Naive thymus-derived CD8-positive, alpha-beta T cell (primary cell): ENCODE measurements at places on chromosomes 1 and 21.
A peak's percentile ranks its signal among the peaks of the same experiment; 100 is the strongest.

- H3K27me3 ChIP-seq, result no peaks in the 10 kb centered on the region
- H3K27ac ChIP-seq, result no peak overlapping the region
- no peak overlapping the region for H3K4me3 ChIP-seq
- DNase-seq, result no peak
Observed at GRCh38 chr1:50920409-50920808, 39.7 kb downstream of the FAF1 start.

GRCh38 chr1:214002060-214002459 is 14.3 kb downstream of the PROX1 start:
- H3K27ac ChIP-seq, result no peak overlapping the region
- no peak for DNase-seq
- H3K4me3 ChIP-seq, result no peak overlapping the region

DNA sequence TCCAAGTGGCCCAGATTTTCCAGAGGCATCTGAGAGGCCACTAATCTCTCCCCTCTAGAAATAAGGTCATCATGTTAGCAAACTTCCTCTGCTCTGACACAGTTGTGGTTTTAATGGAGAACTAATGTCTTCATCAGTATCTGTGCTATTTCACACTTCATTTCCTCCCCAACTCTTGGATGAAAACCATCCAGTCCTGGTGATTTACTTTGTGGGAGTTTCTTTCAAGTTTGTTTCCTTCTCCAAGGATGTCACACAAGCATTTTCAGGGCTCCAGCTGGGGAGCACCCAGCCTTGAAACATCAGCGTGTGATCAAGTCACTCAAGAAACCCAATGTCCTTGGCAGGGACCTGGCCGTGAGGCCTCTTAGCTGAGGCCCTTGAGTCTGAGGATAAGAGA is 38.8 kb downstream of the TBX15 start:
- no peak for DNase-seq
- no peak overlapping the region for H3K4me3 ChIP-seq
- no peaks in the 10 kb centered on the region for H3K4me1 ChIP-seq
- no peak overlapping the region for H3K27ac ChIP-seq
- H3K36me3 ChIP-seq, result no peaks in the 10 kb centered on the region
- H3K27me3 ChIP-seq, result no peaks in the 10 kb centered on the region

DNA sequence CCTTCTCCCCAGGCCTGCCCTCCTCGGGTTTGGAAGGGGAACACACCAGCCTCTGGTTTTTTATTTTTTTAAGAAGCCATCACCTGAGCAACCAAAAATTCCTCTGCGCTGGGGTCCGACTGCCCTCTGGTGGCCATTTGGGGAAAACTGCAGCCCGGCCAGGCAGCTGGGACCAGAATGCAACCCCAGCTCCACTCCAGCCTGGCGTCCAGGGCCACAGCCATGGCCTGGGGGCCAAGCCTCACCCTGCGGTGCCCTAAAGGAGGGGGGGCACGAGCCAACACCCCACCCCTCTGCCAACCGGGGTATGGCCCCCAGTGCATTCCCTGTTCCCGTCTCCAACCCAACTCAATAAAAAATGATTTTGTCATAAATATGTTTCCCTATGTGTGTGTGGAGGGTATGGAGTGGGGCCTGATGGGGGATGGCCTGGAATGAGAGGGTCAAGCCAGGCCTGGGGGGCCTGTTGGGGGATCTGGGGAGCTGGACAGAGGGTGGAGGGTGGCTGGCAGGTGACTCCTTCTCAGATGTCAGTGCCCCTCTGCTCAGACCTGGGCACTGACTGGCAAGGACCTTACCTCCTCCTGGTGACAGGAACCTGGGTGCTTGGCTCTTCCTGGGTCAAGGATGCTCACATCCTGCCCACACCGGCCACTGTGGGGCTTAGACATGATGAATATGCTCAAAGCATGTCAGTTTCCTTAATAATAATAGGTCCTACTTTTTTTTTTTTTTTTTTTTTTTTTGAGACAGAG is 3.2 kb downstream of the GPR3 start:
- peaks cover 17% of the 10 kb centered on the region for H3K4me1 ChIP-seq
- H3K27ac ChIP-seq, result peak overlapping the region; percentile 66
- H3K4me3 ChIP-seq, result no peak overlapping the region
- DNase-seq, result peak; percentile 74
- no peaks in the 10 kb centered on the region for H3K36me3 ChIP-seq

GRCh38 chr1:111571987-111572386 is 47.6 kb upstream of the RAP1A start:
- H3K4me3 ChIP-seq, result no peak overlapping the region
- peaks cover 7% of the 10 kb centered on the region for H3K4me1 ChIP-seq
- no peak for DNase-seq
- H3K27me3 ChIP-seq, result no peaks in the 10 kb centered on the region
- H3K36me3 ChIP-seq, result no peaks in the 10 kb centered on the region
- no peak overlapping the region for H3K27ac ChIP-seq

DNA sequence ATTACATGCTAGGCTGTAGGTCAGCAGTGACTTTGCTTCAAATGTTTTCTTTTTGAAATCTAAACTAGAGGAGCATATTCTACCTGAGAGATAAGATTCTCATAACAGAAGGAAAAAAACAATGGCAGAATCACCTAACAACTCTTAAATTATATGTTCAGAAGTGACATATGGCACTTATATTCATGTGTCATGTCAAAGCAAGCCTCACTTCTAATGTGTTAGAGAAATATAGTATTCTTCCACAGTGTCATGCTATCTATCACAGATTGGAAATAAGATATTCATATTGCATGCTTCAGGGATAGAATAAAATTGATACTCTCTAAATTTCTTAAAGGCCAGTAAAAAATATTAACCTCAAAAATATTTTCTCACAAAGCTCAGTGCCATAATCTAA is 874.6 kb upstream of the PRMT6 start:
- no peaks in the 10 kb centered on the region for H3K4me1 ChIP-seq
- no peak overlapping the region for H3K27ac ChIP-seq
- H3K27me3 ChIP-seq, result no peaks in the 10 kb centered on the region
- H3K36me3 ChIP-seq, result no peaks in the 10 kb centered on the region
- H3K4me3 ChIP-seq, result no peak overlapping the region

DNA sequence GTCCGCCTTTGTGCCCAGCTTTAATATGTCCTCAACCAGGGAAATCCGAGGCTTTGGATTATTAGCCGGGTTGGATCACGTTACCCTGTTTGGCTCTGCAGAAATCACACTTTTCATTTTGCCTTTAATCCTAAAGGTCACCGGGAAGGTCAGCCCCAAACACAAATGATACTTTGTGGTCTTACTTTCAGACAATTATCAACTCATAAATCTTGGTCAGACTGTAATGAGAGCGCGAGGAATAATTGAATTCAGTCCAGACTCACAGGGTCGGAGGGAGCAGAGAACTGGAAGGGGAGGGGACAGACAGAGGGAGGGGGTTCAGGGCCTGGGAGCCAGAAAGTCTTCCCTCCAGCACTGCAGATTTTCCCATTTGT is 91.7 kb upstream of the NFIA start:
- H3K4me3 ChIP-seq, result no peak overlapping the region
- no peak overlapping the region for H3K27ac ChIP-seq
- H3K4me1 ChIP-seq, result no peaks in the 10 kb centered on the region

- H3K27ac ChIP-seq, result no peak overlapping the region
- H3K27me3 ChIP-seq, result peaks cover 54% of the 10 kb centered on the region
- DNase-seq, result peak; percentile 43
Observed at GRCh38 chr1:22420455-22421053, 31.1 kb upstream of the ZBTB40 start.

DNA sequence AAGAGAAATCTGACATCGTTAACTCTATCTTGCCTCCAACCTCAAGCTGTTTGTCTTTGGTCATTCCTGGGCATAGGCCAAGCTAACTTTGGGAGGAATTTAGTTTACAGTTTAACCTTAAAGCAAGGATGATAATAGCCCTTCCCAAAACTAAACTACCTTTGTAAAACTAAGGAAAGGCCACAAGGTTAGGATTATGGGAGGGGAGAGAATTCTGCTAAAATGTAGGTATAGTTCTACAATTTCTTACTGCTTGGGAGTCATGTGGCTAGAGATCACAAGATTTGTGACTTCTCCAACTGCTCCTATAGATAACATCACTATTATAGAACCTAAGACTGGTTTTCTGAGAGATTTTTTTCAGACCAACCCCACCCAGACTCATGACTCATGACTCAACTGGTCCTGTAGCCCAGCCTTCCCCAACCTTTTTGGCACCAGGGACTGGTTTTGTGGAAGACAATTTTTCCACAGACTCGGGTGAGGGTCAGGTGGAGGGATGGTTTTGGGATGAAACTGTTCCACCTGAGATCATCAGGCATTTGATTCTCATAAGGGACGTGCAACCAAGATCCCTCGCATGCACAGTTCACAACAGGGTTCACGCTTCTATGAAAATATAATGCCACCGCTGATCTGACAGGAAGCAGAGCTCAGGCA is 70.7 kb upstream of the MUTYH start:
- H3K27ac ChIP-seq, result no peak overlapping the region
- no peaks in the 10 kb centered on the region for H3K36me3 ChIP-seq
- no peaks in the 10 kb centered on the region for H3K27me3 ChIP-seq

- no peak overlapping the region for H3K4me3 ChIP-seq
- no peak overlapping the region for H3K27ac ChIP-seq
- peaks cover 7% of the 10 kb centered on the region for H3K36me3 ChIP-seq
- no peak for DNase-seq
- no peaks in the 10 kb centered on the region for H3K27me3 ChIP-seq
Observed at GRCh38 chr21:45270306-45270821, 17.3 kb downstream of the POFUT2 start.

DNA sequence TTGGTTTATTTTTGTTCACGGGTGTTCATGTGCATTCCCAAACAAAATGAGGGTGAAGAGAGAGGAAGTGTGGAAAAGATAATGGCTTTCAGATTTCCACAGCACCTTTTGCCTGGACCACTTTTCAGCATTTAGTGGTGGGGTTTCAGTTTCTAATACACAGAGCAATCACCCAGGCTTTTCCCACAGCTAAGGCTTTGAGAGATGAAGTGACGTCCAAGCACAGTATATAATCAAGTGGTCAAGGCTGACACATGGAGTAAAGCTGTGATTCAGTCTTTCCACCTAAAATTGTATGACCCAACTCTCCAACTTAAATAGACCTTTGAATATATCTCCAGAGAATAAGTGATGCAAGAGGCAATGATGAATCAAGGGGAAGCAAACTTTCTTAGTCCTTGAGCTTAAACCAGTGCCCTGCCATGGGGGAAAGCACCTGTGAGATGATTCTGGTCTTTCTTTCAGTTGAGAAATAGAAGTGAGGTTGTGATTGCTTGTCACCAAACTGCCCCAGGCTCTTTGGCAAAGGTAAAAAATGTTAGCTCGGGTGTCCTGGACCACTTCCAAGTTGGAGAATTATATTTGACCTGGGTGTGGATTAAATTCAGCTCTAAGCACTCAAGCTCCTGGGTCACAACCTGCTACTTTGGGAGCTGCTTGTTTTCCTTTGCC is 2.4 kb upstream of the PIK3R3 start:
- peaks cover 14% of the 10 kb centered on the region for H3K4me1 ChIP-seq
- H3K27ac ChIP-seq, result no peak overlapping the region
- no peak for DNase-seq
- H3K36me3 ChIP-seq, result no peaks in the 10 kb centered on the region
- no peak overlapping the region for H3K4me3 ChIP-seq

- no peak overlapping the region for H3K4me3 ChIP-seq
- no peaks in the 10 kb centered on the region for H3K36me3 ChIP-seq
- no peak overlapping the region for H3K27ac ChIP-seq
Observed at GRCh38 chr1:66834926-66835325, 33.9 kb upstream of the INSL5 start.

- no peaks in the 10 kb centered on the region for H3K27me3 ChIP-seq
- no peak overlapping the region for H3K27ac ChIP-seq
- no peaks in the 10 kb centered on the region for H3K4me1 ChIP-seq
- H3K4me3 ChIP-seq, result no peak overlapping the region
Observed at GRCh38 chr1:98342566-98342965, 319.0 kb upstream of the SNX7 start.

DNA sequence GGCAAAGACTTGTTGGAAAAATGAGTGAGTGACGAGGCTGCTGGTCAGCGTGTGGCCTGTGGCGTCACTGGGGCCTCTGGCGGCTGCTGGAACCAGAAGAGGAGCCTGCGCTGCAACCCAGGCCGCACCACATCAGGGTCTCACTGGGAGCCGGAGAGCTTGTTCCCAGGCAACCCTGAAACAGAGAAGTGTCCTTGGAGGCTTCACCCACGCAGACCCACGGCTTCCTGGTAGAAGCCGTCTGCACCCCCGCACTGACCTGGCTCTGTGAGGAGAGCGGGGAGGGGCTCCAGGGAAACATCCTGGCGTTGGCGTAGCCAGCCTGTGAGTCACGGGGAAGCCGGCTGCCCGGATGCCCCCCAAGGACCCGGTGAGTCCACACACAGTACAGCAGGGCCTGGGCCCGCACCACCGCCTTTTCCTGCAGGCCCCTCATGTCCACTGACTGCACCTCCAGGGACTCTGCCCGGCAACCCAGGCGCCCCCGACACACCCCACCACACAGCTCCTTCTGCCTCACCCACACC is 57.4 kb downstream of the COL6A1 start:
- H3K27ac ChIP-seq, result peak overlapping the region; percentile 52
- H3K4me3 ChIP-seq, result no peak overlapping the region
- H3K4me1 ChIP-seq, result no peaks in the 10 kb centered on the region
- H3K36me3 ChIP-seq, result no peaks in the 10 kb centered on the region

DNA sequence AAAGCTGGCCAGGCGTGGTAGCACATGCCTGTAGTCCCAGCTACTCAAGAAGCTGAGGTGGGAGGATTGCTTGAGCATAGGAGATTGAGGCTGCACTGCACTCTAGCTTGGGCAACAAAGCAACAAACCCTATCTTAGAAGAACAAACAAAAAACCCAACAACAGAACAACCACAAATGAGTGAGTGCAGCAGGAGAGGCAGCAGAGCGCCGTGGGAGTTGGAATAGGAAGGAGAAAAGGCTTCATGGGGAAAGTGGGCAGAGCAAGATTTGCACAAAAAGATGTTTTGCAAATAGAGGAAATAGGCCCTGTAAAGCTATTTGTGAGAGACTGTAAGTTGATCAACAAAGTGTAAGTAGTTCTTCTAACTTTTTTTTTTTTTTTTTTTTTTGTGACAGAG is 19.6 kb downstream of the SMAP2 start:
- peak overlapping the region; percentile 69 for H3K4me3 ChIP-seq
- peaks cover 99% of the 10 kb centered on the region for H3K4me1 ChIP-seq
- no peaks in the 10 kb centered on the region for H3K27me3 ChIP-seq
